ENCODE measurements at places on chromosomes 2 and 18. TPM values are rescaled to one million over a fixed set of nuclear protein-coding genes. Genes with fewer than 3 reads are reported as not detected.

Gene RNF181
- 111 TPM for total RNA-seq

Gene TMEM178A
- 1.4 TPM for total RNA-seq

Gene KCTD1
- 62.0 TPM for total RNA-seq

Gene RPRM
- total RNA-seq: not detected

Gene HOXD1
- total RNA-seq: 0.23 TPM

Gene C2orf80
- not detected for total RNA-seq

Gene MYO1B
- total RNA-seq: 53.0 TPM

Gene ANKRD53
- total RNA-seq: not detected

Gene EVX2
- total RNA-seq: not detected

Gene RAX
- not detected for total RNA-seq

Gene MRPL19
- total RNA-seq: 39.0 TPM

Gene ZBTB7C
- 59.7 TPM for total RNA-seq

Gene PAIP2B
- 22.1 TPM for total RNA-seq

Gene KRTCAP3
- total RNA-seq: 26.0 TPM

Gene BARD1
- 41.8 TPM for total RNA-seq

Gene MDH1B
- total RNA-seq: 0.58 TPM

DNA sequence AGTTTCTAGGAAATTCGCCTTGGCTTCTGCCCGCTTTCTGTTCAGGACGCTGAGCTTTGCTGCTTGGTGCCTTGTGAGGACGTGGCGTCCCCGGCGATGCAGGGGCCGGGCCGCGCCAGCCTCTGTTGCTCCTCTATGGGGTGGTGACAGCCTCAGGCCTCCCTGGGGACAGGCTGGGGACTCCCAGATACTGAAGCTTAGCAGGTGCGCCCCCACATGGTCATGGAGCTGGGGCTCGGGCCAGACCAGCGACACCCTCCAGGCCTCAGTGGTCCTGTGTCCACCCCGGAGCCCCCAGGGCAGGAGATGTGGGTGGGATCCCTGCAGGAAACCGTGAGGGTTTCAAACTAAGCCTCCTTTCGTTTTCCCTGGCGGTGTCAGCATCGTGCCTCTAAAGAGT lies 29.2 kb downstream of the KCNG2 start:
- no peak for DNase-seq

DNA sequence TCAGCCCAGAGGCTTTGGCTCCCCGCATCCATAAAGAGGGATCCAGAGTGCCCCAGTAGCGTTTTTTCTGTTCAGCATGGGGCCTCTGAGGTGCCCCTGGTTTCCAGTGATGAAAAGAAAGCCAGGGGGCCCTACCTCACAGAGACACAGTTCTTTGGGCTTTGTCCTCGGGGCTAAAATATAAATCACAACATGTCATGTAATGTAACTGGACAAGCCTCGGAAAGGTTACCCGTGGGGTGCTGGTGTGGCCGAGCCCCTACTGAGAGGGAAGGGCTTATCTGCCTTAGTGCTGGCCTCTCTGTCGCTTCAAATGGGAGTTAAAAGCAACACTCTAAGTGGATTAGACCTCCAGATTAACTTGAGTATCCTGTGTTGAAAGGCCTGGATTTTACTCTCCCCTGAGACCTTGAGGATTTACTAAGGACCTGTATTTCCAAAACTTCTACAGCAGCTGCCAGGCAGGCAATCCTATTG lies 251.6 kb upstream of the APCDD1 start:
- no peak for DNase-seq

DNA sequence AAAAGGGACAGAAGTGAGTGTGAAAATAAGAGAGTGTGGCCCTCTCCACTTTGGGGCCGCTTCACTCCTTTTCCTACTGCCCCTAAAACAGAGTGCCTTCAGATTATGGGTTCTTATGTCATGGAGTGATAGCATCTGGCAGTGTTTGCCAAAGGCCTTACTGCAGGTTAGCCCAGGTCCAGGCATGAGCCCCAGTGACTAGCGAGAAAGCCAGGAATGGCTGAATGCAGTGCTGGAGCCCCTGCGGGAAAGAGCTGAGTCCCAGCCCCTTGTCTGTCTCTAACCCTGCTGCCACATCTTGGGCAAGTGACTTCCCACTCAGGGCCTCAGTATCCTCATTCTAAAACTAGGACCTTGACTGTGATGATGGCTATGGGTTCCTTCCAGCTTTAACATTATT lies 6.0 kb downstream of the IGFBP5 start:
- DNase-seq: no peak

DNA sequence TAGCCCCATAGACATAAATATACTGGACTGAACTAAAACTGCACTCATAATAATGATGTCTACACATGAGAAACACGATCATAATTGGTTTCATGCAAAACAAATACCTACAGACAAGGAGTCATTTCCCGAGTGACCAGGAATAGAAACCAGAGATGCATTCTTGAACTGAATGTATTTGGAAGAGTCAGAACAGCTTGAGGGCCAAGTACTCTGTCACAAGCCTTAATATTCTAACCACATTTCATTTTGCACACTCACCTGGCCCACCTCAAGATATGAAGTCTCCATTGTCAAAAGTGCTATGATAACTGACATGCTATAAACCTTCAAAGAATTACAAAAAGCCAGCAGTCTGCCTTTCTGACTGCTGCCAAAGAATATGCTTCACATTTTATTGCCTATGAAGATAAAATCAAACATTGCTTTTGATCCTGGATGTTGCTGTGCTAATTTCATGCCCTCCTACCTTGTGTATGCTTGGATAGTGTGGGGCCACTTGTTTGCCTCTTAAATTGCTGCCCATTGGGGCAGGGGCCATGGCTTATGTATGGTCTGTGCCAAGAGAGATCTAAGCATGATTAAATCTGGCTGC lies 18.9 kb upstream of the ASAP2 start:
- DNase-seq: no peak

DNA sequence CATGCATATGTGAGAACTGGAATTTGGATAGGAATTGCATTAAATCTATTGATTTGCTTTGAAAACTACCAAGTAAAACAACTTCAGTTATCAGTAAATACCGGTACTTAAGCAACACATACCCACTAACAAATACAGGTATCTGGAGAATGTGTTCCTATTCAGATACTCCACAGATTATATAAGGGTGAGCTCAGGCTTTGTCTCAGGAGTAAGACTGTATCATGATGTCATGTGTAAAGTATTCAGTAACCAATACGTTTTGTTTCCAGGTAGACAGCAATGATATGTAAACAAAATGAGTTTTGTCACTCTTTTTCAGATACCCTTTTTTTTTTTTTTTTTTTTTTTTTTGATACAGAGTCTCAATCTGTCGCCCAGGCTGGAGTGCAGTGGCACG lies 74.8 kb downstream of the DSC3 start:
- no peak for DNase-seq

GRCh38 chr2:10865841-10866240 lies 45.9 kb upstream of the KCNF1 start:
- DNase-seq: no peak

DNA sequence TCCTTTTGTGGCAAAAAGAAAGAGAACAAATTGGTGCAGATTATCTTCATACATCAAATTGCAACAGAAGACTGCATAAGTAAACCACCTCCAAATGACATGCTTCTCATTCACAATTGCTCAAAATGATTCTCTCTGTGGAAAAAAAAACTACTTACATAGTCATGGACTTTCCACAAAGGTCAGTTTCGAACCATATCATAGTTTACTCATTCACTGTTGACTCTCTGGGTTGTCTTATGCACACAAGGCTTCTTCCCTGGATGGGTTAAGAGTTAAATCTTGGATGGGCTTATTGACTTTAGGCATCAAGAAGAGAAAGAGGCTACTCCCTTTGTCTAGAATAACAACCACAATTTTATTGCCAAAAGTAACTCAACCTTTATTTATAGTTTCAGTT lies 91.3 kb upstream of the RAB27B start:
- DNase-seq: no peak

GRCh38 chr2:233003658-233004555 lies 9.1 kb downstream of the NGEF start:
- peak; percentile 75 for DNase-seq

DNA sequence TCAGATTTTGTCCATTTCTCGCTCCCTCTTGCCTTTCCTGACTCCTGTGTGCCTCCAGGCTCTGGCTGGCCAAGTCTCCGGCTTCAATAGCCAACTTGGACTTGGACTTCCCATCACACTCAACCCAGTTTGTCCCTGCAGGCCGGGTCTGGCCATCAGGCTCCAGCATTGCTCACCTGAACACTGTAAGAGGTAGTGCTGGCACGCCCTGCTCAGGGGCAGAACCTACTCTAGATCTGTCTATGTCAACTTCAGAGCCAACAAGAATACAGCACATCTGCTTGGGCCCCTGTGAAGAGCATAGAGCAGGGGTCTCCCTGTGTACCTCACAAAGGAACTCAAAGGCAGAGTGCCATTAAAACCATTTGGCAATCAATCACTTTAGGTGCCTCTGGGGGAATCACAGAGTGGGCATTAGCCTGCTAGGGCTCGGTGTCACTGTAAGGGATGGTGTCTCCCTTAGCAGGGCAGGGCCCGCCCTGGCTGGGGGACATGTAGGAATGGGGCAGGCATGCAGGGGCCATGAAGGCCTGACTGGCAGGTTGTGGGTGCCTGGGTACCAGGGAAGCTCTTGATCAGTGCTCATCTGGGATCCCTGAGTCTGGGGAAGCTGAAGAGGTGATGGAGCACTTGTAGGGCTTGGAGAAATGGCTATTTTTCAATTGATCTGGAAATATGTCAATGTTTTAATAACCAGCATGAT lies 325.9 kb downstream of the CLIP4 start:
- no peak for DNase-seq

DNA sequence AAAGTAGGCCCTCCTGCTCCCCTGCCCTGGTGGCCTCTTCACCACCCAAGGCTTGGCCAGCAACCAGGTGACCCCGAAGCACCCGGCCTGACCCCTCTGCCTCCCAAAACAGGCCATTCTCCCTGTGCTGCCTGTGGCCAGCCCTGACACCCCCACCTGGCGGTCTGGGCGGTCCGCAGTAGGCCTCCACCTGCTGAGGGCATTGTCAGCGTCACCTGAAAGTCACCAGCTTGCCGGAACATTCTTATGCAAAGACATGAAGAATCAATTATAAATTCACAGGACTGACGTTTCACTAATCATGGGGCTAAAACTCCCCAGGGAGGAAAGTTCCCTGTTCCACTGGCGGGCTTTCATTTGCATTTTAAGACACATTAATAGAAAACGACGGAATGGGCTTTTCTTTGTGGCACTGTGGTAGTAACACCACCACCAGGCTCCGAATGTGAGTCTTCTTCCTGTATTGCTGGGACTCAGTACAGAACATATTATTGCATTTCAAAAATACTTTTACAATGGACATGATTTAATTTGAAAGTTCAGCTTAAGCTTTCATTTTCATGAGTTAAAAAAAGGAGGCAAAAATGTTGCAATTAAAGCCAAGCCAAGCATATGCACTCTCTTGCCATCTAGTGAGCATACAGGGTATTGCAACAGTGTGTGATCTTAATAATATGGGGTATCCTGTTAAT lies 57.4 kb downstream of the ADI1 start:
- DNase-seq: peak; percentile 77

DNA sequence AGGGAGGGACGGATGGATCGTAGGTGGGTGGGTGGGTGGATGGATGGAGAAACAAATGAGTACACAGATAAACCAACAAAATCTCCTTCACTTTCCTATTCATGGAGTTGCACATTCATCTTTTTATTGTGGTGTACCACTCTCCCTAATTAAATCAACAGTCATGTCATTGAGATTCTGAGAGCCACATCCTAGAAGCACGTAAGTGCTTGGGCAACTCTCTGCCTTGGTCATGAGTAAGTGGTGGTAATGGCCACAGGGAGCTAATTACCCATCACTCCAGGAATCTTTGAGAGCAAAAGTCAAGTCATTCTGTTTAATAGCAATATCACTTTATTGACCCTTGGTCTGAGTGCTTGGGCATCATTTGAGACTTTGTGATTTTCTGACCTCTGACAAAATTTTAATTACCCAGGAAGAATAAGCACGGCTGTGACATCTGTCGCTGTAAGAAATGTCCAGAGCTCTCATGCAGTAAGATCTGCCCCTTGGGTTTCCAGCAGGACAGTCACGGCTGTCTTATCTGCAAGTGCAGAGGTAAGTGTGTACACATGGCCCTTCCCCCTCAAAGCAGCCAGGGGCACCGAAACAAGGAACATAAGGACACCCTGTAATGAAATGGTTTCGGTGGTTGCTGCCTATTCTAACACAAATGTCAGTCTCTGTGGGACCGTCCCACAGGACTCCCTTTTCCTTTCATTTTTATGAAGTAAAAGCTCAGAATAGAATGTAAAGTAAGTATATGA lies 85.9 kb downstream of the FEZ2 start:
- DNase-seq: no peak

DNA sequence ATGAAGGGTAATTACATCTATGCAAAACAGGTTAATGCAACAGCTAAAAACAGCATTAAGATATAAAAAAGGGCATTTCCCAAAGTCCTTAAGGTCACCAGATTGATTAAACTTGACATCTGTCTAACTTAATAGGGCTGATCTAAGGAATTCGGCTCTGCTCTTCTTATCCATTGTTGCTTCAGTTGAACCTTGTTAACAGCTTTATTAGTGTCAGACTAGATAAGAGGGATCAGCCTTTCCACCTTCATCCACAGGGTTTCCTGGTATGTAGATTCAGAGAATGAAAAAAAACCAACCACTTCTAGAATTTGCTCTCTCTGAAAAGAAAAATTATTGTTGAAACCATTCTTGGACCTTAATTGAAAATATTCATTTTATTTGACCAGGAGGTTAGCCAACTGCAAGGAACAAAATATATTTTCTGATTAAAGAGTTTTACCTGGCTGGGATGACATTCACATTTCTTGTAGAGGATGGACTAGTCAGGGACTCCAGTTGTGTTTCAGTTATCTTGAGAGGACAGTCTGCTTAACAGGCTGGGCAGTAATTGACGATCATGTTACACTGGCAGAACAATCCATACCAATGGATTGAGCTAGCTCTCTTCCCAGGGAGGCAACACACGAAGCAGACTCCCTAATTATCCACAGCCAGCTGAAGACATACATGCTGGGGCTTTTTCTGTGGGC lies 357.4 kb upstream of the ACVR2A start:
- no peak for DNase-seq

DNA sequence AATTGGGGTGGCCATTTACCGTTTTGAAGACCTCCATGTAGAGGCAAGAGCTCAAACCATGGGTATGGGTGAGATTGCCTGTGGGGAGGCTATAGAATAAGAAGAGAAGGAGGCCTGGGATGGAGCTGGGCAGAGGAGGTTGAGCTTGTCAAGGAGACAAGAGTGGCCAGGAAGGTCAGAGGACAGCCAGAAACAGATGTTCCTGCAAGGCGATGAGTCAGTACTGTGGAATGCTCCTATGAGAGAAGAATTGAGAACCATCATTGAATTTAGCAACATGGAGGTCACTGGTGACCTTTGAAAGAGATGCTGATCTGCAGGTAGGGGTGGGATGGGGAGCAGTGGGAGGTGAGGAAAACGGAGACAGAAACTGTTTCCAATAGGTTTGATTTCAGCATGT lies 3.5 kb downstream of the ACSL3 start:
- no peak for DNase-seq

GRCh38 chr18:29653671-29654215 lies 1388.8 kb downstream of the DSC3 start:
- no peak for DNase-seq

DNA sequence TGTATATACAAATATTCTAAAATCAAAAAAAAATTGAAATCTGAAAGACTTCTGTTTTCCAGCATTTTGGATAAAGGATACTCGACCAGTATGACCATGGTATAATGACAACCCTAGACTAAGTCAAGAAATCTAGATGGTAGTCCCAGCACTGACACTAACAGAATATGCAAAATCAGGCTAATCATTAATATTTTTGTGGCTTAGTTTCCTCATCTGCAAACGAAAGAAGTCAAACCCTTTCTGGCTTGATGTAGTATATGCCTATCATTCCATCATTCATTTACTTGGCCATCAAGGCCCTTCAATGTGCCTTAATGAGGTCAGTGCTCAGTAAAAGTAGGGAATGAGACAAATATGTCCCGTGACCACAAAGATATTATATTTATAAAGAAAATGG lies 83.5 kb downstream of the NCKAP5 start:
- no peak for DNase-seq

All from lower leg skin (tissue), 4 donors.